ENCODE measurements at places on chromosomes 2 and 18. TPM values are rescaled to one million over a fixed set of nuclear protein-coding genes. Genes with fewer than 3 reads are reported as not detected.

Gene IL1B
- 1.2 TPM for polyA plus RNA-seq

Gene LCT
- polyA plus RNA-seq = not detected

Gene GAREM1
- 28.5 TPM for polyA plus RNA-seq

GRCh38 chr18:31548853-31549252, 42.8 kb upstream of the TTR start:
- DNase-seq = no peak

GRCh38 chr2:28178946-28179345, 213.7 kb upstream of the FOSL2 start:
- DNase-seq = no peak

- no peak for DNase-seq
Measured at GRCh38 chr2:76895469-76895868, 626.7 kb downstream of the LRRTM4 start.

DNA sequence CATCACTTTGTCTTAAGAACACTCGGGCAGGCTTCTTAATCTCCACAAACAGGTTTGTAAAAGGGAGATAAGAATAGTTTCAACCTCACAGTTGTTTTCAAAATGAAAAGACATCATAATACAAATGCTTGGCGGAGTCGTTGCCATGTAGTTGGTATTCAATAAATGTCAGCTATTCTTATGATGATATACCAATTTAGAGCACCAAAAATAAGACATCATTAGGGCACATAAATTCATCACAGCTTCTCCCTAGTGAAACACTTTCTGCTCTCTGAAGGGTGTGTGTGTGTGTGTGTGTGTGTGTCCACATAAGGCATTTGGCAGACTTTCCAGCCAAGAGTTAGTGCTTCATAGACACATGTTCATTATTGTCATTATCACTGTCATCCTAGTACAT, 10.8 kb downstream of the TMEM182 start:
- DNase-seq = no peak

DNA sequence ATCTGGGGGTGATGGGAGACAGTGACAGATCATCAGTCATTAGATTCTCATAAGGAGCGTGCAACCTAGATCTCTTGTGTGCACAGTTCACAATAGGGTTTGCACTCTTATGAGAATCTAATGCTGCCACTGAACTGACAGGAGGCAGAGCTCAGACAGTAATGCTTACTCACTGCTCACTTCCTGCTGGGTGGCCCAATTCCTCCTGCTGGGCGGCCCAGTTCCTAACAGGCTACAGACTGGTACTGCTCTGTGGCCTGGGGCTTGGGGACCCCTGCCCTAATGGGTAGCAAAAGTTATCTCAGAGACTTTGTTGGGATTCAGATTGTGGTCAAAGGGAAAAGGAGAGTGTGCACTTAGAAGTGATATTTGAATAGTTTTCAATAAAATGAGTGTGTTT, 840.1 kb upstream of the ID2 start:
- DNase-seq = no peak

GRCh38 chr2:229246334-229246733, 24.8 kb downstream of the PID1 start:
- DNase-seq = no peak

DNA sequence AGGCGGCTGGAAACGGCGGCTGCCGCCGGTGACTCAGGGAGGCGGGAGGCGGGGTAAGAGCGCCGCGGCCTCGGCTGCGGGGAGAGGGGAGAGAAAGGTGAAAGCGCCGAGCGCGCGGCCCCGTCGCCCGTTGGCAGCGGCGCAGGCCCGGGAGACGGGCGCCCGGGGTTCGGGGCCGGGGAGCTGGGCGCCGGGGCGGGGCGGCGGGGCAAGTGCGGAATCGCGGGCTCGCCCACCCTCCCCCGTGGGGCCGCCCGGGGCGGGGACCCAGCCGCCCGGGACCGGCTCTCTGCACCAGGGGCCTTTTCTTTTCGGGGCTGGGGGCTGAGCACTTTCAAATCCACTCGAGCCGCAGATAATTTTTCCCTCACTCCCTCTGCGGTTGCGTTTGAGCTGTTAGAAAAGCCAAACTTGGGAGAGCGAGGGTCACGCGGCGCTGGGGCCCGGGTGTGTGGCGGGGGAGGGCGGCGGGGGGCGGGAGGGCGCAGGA, 266 bp downstream of the KDM3A start:
- DNase-seq = no peak

- DNase-seq = no peak
Measured at GRCh38 chr18:2395427-2396161, 175.7 kb downstream of the METTL4 start.

DNA sequence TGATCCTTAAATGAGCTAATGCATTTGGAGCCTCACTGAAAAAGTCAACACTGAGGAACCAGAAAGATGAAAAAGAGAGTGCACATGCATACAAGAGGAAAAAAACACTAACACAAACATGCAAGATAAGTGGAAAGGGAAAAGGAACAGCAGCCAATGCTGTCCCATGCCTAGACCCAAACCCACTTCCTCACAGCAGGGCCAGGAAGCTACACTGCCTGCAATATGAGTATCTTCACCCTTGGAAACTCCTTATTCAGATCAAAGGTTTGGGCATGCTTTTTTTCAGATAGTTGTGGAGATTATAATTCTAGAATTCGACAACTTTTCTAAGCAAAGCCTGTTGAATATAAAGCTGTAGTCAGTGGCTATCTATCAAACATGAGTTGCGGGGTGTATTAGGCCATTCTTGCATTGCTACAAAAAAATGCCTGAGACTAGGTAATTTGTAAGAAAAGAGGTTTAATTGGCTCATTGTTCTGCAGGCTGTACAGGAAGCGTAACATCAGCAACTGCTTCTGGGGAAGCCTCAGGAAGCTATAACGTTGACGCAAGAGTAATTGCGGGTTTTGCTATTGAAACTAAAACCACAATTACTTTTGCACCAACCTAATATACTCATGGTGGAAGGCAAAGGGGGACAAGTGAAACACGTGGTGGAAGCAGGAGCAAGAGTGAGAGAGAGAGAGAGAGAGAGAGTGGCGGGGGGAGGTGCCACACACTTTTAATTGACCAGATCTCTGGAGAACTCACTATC, 138.2 kb downstream of the MBD2 start:
- no peak for DNase-seq

DNA sequence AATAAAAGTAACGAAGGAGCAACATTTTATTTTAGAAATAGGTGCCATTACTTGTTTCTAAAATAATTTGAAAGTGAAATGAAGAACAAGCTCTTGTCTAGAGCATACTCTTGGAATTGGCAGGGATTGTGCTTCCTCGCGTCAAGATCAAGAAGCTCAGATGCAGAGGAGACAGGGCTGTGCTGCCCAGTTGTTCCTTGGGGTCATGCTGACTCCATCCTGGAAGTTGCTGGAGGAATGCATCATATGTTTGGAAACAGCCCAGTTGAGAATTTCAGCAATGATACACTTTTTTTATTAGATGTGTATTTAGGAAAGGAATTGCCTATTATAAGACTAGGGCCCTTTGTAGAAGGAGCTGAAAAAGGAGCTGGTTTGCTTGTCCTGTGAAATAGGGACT, 17.2 kb downstream of the LTBP1 start:
- no peak for DNase-seq

- no peak for DNase-seq
Measured at GRCh38 chr18:2536493-2536892, 34.8 kb downstream of the METTL4 start.
